ENCODE measurements at places on chromosomes 16 and 17. TPM values are rescaled to one million over a fixed set of nuclear protein-coding genes. Genes with fewer than 3 reads are reported as not detected.
A peak's percentile ranks its signal among the peaks of the same experiment; 100 is the strongest.

DNA sequence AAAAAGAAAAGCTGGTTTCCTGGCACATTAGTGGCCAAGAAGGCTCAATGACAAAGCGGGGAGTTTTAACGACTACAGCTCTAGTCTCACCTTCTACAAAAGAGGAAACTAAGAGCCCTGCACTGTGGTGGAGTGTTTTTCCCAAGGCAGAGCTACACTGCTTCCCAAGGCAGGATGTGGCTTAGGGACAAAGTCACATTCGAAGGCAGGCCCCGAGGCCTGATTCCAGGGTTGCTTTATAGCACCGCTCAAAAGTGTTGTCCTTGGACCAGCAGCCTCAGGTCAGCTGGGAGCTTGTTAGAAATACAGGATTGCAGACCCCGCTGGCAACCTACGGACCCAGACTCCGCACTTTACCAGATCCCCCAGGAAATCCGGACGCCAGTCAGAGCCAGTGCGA is 23.8 kb downstream of the TMEM92 start:
- no peak for DNase-seq

- DNase-seq, result no peak
Measured at GRCh38 chr17:15475631-15476354, 8.4 kb upstream of the CDRT4 start.

GRCh38 chr16:89383095-89384003 is 107.0 kb downstream of the ANKRD11 start:
- peak; percentile 66 for DNase-seq

DNA sequence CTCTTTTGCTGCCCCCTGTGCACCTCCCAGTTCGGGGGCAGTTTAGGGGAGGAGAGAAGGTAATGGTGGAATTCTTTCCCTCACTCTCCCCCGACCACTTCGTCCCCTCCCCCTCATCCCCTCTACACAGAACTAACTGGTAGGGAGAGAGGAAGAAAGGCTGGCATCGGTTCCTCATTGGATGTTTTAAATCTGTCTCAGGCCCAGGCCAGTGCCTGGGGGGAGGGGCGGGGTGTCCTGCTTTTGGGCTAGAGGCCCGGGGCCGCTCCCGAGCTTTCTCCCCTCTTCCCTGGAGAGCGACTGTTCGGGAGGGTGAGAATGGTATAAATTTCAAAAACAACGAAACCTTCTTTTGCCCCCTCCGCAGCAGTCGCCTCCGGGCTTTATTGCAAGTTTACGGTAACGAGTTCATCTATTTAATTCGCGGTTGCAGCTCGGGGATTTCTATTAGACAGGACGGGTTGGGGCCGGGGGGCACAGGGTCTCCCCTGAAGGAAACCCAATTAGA is at the start of gene PRAC2:
Gene PRAC2, plus strand, starts transcription at position 271 of the 508 bp plus-strand sequence. CDS start 1,226 bp downstream, outside the sequence.
- no peak for DNase-seq

NOTUM gene
- total RNA-seq, result 0.60 TPM

DNA sequence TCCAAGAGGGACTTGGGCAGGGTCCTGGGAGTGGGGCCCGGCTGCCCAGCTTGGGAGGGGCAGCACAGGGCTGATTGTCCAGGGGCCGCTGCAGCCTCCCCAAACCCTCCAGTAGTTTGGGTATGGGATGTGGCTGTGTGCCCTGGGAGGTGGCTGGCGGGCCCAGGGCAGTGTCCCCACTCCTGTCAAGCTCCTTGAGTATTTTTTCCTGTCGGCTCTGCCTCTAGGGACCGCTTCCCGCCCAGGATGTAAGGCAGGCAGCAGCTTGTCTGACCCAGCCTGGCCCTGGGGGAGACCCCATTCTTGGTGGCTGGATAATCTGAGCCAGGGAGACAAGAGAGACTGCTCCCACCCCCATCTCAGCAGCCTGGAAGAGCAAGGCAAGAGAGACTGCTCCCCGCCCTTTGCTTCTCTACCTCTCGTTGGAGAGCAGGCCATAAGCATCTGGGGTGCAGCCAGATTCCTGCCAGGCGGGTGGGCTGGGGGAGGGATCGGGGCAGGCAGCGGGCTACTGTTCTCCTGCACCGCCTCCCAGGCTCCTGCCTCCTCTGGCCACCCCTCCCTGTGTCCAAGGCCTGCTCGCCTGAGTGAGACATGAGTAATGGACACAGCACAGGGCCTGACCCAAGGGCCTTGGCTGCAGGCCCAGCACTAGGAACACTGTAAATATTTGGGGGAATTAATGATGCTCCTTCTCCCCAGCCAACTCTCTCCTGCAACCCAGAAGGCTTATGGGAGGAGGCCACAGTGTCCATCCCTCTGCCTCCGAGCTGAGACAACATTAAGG is 18.4 kb upstream of the ITGA3 start:
- peak; percentile 88 for DNase-seq

Data from aorta (tissue), 5 donors.